Right lung (tissue), 10 donors: ENCODE measurements at places on chromosomes 7 and 10. TPM values are rescaled to one million over a fixed set of nuclear protein-coding genes. Genes with fewer than 3 reads are reported as not detected.

The COL17A1 gene
- polyA plus RNA-seq: 0.82 TPM

The THSD7A gene
- polyA plus RNA-seq: 15.6 TPM

The OR2A42 gene
- polyA plus RNA-seq: 1.9 TPM

The NEBL gene
- 22.5 TPM for polyA plus RNA-seq

The ZNF398 gene
- 11.5 TPM for polyA plus RNA-seq

The TUBAL3 gene
- polyA plus RNA-seq: not detected

The IRF5 gene
- 4.3 TPM for polyA plus RNA-seq

The NRG3 gene
- polyA plus RNA-seq: 1.5 TPM

- DNase-seq: no peak
Measured at GRCh38 chr7:40463446-40463845, 328.6 kb downstream of the SUGCT start.

GRCh38 chr7:43232366-43232765 is 119.9 kb downstream of the HECW1 start:
- DNase-seq: no peak

- peak; percentile 84 for DNase-seq
Measured at GRCh38 chr7:4883372-4884144, at the start of gene RADIL. Gene RADIL (minus strand): TSS chr7:4883716. CDS start chr7:4878139, 5,577 bp downstream.

DNA sequence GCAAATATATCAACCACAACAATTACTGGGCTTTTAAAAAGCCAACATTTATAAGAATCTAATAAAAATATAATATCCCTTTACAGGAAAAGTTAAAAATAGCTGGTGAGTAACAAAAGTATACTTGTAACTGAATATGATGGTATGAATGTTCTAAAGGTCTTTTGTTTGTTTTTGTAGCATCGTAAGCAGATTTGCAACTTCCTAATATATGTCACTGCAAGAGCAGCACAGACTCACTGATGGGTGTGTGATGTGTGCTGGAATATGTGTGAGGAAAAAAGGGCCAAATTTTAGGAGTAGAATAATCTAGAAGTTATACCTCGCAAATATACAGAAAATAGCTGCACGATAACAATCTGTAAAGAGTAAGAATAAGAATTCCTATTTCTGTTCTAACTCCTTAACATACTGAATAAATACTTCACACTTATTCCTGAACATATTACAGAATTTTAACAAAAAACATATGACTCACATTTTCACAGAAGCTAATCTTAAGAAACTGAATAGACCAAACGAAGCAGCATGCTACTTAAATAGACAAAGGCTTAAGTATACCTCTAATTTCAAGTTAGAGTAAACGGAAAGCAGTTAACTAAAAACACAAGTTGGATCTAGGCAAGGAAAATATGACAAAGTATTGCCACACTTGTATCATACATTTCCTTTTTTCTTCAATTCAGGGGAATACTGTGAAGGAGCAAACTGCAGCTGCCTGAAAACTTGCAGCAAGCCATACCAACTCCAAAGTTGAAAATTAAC is 9.6 kb downstream of the ETV1 start:
- no peak for DNase-seq

- no peak for DNase-seq
Measured at GRCh38 chr7:140375892-140376730, 22.2 kb downstream of the SLC37A3 start.

DNA sequence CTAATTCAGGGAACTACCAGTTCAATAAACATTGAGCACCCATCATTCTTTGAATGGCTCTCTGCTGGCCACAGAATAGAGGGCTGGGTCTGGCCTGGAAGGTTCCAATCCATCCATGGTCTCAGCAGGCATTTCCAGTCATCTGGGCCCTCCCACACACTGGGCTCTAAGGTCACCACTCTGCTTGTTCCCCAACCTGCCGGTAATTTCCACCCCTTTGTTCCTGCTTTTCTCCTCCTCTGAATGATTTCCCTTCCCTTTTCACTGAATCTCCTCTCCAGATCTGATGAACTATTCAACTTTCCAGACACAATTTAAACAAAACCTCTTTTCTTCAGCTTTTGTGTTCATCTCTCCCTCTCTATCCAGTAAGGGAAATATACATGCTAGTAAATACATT is 2.6 kb downstream of the BZW2 start:
- DNase-seq: no peak

DNA sequence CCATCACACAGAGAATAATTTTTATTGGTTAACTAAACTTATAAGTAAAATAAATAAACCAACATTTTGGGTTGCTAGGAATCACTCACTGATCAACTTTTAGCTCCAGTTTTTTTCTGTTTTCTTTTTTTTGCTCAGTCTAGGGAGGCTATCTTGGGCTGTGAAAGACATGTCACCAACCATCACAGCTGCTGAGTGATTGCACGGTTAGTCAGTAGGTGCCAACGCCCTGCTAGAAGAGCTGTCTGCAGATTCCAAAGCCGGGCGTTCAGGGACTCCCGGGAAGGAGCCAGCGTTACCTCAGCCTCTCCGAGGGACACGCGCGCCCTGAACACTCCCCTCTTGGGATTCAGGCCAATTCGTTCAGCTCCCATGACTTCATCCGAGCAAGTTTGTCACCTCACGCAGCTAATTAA is 604 bp upstream of the STAM start:
- no peak for DNase-seq

DNA sequence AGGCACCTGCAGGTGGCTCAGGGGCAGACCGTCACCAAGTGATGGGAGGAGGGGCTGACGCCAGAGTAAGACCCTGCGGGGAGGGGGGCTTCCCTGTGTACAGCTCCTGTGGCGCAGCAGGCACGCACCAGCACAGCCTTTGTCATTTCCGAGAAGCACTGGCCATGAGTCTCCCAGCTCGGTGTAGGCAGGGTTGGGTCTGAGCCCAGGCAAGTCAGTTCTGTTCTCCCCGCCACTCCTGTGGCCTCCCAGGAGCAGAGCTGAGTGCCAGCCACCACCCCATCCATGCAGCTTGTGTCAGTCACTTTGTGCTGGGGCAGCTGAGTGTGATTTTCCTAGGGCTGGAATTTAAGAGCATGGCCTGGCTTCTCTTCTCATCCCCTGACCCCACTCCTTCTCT is 13.2 kb downstream of the CPSF4 start:
- no peak for DNase-seq

DNA sequence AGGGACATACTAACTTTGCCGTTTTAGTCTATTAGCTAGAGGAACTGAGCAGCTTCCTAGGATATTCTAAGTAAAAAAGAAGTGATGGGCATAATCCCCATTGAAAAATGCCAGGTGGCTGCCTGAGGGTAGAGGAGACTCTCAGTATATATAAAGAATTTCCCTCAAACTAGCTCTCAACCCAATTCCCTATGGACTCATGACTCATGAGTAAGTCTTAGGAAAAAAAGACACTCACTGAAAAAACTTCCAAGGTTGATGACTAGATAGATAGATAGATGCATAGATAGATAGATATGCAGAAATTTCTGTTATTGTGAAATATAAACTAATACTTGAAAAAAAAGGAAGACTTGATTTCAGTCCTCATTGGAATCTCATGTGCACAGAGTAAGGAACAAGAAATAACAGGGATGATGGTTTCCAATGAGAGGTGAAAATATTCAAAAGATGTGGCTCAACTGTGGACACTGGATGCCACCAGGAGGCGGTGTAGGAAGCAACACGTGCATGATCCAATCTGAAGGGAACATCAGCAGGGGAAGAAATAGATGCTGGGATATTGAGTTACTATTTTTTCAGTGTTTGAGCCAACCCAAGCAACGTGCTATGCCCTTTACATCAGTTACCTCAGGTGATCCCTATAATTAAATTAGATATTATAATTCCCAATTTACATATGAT is 711.0 kb upstream of the LRRTM3 start:
- no peak for DNase-seq

GRCh38 chr7:28104041-28104541 is 76.5 kb downstream of the JAZF1 start:
- no peak for DNase-seq

GRCh38 chr10:98623176-98623575 is 176.4 kb upstream of the HPS1 start:
- DNase-seq: no peak

- peak; percentile 85 for DNase-seq
Measured at GRCh38 chr10:109883859-109884771, 39.2 kb downstream of the XPNPEP1 start.

DNA sequence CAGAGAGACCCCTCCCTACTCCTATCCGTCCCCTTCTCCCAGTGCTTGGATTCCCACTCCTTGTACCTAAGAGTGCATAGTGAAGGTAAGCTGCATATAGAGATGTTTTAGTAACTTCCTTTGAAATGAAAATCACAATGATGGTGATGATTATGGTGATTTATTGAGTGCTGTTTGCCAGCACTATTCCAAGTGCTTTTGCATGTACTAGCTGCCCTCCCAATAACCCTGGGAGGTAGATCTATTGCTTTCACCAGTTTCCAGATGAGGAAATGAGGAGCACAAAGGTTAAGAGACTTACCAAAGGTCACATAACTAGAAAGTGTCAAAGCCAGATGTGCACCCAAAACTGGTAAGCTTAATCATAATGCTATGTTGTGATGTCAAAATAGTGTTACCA is 80.4 kb upstream of the NEUROD6 start:
- no peak for DNase-seq

GRCh38 chr10:22230158-22230833 is 12.5 kb upstream of the EBLN1 start:
- DNase-seq: peak; percentile 80

GRCh38 chr7:69746383-69746782 is 148.1 kb downstream of the AUTS2 start:
- no peak for DNase-seq

DNA sequence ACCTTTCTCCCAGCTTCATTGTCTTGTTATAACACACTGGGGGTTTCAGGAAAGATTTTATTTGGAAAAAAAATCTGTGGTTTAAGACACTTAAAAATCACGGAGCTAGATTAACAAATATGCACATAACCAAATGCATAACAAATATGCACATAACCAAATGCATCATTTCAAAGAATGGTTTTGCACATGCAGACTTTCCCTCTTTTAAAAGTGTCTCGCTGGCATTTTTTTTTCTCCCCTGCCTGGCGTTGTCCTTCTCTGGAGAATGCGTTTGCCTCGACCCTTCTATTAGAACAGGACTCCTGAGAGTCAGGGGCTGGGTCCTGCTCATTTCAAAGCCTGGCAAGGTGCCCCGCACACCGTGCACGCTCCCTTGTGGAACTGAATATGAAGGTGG is 42.7 kb upstream of the LOXL4 start:
- no peak for DNase-seq

DNA sequence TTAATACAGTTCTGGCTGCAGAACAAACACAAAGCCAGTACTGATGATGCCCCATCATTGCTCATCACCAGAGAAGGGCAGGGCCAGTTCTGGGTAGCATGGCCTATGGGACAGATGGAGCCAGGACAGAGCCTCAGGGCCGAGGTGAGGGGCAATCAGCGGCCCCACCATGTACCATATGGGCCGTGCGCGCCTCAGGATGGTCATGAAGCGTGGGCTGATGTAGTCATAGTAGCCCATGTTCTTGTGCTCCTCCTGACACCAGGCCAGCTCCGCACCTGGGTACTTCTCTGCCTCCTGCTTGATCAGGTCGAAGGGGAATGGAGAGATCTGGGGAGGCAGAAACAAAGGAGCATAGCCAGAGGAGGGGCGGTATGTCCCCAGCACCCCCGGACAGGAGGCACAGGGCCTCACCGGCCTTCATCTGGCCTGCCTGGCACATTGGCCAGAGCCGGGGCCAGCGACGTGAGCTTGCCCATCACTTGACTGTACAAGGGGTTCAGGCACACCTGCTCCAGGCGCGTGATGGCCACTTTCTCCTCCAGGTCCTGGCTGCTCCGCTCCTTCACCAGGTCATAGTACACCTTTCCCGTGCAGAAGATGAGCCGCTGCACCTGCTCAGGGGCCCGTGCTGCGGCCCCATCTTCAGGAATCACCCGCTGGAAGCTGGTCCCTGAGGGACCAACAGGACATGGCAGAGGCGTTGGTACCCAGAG is 26.1 kb downstream of the OGDHL start:
- no peak for DNase-seq

GRCh38 chr7:40165216-40165615 is 30.4 kb downstream of the SUGCT start:
- no peak for DNase-seq

- DNase-seq: no peak
Measured at GRCh38 chr7:75611557-75612178, 119.5 kb downstream of the SPDYE5 start.

DNA sequence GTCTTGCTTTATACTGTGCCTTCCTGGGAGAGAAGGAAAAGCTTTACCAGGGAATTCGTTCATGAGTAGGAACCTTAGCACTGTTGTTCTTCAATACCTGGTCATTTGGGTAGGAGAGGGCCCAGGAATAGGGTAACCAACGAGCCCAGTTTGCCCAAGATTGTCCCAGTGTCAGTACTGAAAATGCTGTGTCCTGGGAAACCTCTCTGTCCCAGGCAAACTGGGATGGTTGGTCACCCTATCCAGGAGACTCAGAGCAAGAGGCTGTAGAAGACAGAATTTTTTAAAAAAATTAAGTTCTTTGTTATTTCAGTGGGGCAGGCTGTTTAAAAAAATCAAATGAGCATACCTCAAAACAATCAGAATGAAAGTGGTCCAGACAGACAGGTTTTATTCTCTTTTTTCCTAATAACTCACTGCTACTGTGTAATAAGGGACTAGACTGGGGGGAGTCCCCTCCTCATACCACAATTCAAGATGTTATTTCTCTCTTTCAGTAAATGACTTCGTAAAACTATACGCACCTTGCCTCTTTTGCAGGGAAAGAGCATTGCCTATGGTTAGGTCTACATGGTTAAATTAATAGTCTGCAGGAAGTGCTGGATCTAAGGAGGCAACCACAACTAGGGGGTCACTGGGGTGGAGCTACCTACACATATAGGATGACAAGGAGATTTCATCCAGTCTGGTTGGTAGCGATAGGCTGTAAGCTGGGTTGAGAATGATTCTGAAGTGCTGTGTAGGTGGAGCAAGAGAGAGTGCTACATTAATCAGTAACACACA is 41.1 kb upstream of the FAM133B start:
- no peak for DNase-seq

DNA sequence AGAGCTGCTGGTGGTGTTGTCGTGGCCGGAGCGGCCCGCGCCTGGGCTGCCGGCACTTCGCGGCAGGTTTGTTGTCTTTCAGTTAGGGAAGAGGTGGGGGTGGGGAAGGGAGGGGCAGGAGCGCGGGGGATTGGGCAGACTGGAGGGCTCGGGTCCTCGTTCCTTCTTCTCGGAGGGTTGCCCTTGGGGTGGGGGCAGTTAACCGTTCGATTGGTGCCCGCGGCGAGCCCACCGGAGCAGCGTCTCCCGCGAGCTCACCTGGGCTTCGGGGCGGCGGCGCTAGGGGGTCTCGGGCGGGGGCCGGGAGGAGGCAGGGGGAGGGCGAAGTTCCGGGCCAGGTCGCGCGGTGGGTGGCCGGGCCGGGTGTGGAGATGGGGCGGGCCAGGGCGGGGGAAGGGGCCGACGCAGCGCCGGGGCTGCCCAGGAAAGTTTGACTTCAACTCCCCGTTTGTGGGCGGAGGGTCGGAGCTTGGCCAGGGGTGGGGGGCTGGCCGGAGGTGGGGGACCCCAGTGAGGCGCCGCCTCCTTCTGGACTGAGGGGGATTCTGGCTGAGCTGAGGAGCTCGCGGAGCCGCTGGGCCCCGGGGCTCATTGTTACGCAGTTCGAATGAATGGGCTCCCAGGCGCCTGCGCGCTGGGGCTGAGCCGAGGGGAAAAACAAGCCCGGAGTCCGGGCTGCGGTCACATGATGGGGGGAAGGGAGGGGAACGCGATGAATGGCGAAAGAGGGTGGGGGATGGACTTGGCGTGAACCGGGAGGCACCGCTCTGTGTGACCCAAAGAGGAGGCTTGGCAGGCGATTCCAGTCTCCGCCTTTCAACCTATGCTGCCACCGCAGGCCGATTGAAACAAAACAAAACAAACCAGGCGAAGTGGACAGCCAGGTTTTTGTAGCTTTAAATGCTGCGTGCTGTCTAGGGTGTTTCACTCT is 582 bp downstream of the HBP1 start:
- peak; percentile 98 for DNase-seq

- DNase-seq: peak; percentile 55
Measured at GRCh38 chr7:101518336-101518735, 110.8 kb downstream of the MYL10 start.
